Aorta (tissue), 5 donors: ENCODE measurements at places on chromosomes 1 and 21. TPM values are rescaled to one million over a fixed set of nuclear protein-coding genes. Genes with fewer than 3 reads are reported as not detected.
A peak's percentile ranks its signal among the peaks of the same experiment; 100 is the strongest.

Gene PERM1
- 0.42 TPM for total RNA-seq

Gene PDPN
- total RNA-seq, result 16.6 TPM

Gene CDK18
- 47.1 TPM for total RNA-seq

DNA sequence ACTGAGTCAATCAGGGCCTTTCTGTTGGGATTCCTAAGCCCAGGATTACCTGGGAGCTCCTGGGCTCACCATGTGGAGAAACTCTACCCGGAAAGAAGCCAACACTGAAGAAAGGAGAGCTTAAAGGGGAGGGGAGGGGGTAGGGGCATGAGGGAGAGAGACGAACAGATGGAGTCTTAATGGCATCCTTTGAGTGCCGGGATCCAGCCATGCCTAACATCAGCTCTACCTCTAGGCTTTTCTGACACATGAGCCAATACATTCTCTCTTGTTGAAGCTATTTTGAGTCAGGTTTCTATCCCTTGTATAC lies 75.0 kb downstream of the NPHP4 start:
- no peak for DNase-seq

GRCh38 chr1:157157501-157158190 lies 19.5 kb upstream of the ETV3 start:
- DNase-seq, result no peak

DNA sequence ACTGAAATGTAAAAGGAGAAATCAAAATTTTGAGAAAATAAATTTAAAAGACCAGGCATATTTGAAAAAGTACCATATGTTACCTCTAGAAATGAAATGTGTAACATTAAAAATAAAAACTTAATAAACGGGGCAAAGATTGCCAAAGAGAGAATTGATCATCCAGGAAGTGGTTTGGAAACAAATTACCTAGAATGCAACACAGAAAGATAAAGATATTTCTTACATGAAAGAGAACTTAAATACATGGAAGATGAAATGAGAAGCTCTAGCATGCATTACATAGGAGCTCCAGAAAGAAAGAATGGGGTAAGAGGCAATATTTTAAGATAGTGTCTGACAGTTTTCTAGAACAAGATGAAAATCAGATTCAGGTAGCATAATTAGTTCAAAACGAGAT lies 235.9 kb upstream of the IRF2BP2 start:
- DNase-seq, result no peak

DNA sequence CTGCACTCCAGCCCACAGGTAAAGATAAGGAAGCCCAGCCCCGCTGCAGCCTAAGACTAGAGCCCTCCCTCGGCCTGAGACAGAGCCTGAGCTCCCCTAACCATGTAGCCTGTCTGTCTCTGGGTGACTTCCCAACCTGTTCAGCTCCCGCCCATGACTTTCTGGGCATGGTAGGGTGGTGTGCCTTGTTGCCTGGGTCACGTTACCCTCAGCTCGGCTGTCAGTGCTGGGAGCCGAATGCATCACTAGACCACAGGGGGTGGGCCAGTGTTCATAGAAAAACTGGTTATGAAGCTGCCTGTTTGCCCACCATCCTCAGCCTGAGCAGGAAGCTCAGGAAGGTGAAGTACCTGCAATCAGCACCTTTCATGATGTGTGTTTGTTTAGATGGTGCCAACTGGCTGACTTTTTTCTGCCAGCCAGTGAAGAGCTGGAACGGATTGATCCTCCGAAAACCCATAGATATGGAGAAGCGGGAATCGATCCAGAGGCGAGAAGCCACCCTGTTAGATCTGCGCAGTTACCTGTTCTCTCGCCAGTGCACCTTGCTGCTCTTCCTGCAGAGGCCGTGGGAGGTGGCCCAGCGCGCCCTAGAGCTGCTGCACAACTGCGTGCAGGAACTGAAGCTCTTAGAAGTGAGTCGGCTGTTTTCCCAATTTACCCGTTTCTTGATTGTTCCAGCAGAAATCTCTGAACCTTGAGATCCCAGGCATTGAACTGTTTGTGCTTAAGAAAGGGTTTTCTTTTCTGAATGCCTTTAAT lies 43.9 kb upstream of the PWP2 start:
- DNase-seq, result no peak

DNA sequence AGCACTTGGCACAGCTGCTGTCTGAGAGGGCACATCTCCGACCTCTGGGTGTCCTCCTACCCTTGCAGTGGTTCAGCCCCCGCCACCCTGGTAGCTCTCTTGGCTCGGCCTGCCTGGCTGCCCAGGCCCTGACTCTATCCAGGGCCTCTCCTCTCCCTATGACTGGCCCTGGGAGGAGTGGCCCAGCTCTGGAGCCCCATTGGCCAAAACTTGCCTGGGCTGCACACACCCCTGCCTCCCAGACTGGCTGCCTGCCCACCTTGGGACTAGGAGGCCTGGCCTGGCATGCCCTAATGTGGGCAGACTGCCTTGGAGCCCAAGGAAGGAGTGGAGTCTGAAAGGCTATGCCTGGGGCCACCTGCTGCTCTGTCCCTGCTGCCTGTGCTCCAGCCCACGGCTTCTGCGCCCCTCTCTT lies 33.6 kb downstream of the ACOT11 start:
- DNase-seq, result peak; percentile 96

DNA sequence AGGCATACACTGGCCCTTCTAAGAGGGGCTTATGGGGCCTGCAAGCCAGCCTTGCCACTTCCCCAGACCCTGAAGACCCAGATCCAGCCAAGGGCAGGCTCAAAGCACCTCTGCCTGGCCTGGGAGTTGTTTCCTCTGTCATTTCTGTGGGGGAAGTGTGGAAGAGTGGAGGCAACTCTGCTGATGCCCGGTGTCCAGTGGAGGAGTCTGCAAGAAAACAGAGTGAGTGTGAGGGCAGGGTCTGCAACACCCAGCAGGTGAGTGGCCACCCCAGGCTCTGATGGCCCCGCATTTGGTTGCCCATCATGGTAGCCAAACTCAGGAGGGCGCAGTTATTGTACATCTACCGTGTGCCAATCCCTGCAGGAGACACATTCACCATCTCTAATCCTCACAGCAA lies 8.4 kb downstream of the CLEC20A start:
- DNase-seq, result no peak

- no peak for DNase-seq
These were observed 162.7 kb downstream of the IER5 start for GRCh38 chr1:181251001-181251712.

- no peak for DNase-seq
These were observed 330.2 kb upstream of the FMN2 start for GRCh38 chr1:239761509-239761908.
